GM23248 (cell line): ENCODE measurements at places on chromosomes 2 and 18. TPM values are rescaled to one million over a fixed set of nuclear protein-coding genes. Genes with fewer than 3 reads are reported as not detected.

DNA sequence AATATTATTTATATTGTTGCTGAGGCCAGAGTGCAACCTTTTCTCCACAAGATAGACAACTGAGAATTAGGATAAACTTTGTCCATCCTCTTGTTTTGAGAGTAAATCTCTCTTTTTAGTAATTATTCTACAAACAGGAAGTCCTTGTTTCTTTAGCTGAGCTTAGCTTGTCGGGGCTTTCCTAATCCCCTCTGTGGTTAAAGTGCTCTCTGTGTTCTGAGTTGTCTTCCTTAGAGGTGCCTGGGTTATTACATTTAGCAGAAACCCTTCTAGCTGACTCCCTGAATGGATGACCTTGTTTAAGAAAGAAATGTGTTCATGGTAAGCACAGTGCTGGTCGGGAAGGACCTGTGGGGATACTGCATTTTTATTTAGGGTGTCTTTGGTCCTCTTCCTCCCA, 12.7 kb downstream of the USP39 start:
- no peak for DNase-seq

- DNase-seq: peak; percentile 63
Observed at GRCh38 chr2:17538022-17538843, 2.3 kb upstream of the VSNL1 start.

DNA sequence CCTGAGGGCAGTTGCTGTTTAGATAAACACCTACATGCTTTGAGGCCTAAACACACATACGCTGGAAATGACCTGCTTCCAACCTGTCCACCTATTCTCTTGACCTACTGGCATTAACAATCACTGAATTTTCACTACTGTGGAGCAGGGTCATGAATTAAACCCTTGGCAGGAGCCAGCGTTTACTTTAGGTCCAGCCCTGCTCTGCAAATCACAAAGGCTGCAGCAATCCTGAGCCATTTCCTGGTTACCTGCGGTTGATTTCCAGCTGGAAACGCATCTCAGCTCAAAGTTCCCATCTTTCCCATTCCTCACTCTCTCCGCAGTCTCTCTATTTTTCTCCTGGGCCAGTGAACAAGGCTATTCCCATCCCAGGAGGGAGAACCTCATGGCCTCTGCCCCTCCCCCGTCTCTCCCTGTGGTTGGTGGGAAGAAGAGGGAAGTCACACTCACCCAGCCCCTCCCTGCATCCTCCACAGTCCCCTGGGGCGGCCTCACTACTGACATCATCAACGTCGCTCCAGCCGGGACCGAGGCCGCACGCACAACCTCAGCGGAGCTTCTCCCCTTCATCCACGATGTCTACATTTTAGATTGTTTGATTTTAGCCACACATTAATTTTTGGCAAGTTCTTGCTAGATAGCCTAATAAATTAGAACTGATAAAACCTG, 84.5 kb upstream of the SNTG2 start:
- DNase-seq: no peak

DNA sequence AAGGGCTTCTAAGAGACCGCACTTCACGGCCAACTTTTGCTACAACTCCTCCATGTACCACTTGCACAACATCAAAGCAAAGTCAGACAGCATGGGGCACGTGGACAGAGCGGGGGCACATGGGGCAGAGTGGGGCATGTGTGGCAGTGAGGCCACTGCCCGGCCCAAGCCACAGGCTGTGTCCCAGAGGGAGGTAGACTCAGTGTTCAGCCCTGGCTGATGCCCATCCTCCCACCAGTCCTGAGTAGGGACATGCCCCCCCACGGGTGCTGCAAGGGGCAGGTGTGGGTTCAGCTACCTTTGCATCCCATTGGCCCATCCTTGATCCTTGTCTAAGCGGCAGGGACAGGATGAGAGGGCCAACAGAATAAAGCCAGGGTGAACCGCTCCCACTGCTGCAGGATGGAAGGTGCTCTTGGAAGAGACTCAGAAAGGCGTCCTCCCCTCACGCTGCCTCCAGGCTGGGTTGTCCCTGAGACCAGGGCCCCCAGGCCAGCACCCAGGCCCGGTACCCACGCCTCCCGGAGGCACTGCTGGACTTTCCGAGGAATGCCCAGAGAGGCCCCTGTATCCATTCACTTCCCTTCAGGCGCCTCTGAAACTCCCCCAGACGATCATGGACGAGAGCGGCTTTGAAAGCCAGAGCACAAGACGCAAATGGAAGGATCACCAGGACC, 218.2 kb downstream of the NDUFA10 start:
- no peak for DNase-seq

- DNase-seq: no peak
Observed at GRCh38 chr2:33240178-33240577, 236.3 kb upstream of the RASGRP3 start.

DNA sequence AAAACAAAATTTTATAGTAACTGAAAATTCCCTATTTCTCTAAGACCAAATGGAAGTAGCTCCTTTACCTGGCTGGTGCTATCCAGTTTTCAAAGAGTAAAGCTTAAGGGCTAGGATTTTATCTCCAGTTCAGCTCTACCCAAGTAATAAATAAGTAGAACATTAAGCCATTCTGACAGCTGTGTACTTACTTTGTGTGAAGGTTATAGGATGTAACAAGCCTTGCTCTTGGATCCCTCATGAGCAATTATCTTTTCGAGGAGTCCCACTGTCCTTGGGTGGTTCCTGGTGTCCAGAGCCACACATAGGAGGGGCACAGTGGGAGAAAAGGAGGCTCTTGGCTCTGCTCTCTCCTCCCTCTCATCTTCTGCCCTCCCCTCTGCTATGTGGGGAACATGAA, 45.5 kb downstream of the KIF5C start:
- no peak for DNase-seq

DNA sequence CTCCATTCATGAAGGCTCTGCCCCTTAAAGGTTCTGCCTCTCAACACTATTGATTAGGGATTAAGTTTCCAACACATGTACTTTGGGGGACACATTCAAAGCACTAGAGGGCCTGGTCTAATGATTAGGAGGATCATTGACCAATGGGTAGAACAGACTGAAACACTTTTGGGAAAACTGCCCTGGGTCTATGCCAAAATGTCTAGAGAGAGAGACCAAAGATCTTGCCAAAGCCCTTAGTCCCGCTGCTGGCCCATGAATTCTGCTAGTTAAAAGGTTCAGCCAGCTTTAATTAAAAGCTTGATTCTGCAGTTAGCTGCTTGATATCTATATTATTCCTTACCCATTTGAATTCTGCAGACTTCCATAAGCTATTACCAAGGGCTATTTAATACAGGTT, 613.2 kb downstream of the SLC4A3 start:
- no peak for DNase-seq

- no peak for DNase-seq
Observed at GRCh38 chr2:74096052-74096451, 51.7 kb downstream of the BOLA3 start.

- DNase-seq: peak; percentile 85
Observed at GRCh38 chr18:60044290-60045006, 144.7 kb downstream of the PMAIP1 start.

DNA sequence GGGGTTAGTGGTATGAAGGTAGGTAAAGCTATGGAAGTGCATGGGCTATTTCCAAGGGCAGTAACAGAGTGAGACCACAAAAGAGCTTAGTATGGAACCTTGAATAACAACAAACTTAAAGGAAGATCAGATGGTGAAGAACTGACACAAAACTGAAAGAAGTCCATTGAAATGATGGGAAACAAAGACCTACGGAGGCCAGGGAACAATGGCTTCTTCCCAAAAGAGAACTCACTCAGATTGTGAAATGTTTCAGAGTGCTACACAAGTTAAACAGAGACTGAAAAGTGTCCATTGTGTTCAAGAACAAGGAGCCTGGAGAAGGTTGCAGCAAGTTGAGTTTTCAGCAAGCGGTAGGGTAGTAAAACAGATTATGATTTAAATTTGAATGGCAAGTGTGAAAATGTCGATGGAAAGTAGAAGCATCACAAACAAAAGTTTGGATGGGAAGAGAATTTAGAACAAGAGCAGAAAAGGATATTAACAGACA, 700.0 kb upstream of the NXPH2 start:
- DNase-seq: no peak

GRCh38 chr18:3256693-3257626, 5.0 kb upstream of the MYL12B start:
- peak; percentile 57 for DNase-seq

DNA sequence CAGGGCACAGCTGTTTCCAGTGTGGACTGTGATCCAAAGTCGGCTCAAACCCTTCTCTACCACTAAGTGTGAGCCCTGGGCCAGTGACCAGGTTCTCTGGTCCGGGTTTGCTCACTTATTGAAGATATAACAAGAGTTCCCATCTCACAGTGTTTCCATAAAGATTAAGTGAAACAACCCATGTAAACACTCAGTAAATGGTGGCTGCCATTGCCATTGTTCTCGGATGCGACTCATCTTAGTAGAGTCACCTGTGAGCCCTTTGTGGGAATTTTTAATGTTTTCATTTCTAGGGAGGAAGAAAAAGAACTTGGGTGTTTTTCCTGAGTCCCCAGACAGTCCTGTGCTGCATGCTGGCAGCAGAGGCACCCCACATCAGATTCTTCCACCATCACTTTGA, 53.4 kb downstream of the TPGS2 start:
- no peak for DNase-seq

DNA sequence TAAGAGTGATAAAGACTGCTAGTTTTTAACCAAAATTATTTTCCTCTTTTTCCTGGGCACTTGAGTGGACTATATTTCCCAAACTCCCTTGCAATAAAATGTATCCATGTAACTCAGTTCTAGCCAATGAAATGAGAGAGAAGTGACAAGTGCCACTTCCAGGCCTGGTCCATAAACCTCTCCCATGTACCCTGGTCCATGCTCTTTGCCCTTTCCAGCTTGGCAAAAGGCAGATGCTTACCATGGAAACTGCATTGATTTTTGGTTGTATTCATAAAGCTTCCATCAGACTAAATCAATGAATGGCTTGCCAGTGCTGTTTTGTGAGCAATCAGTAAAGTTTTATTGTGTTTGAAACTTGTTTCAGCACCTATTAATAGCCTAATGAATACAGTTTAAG, 229.3 kb downstream of the TNS1 start:
- DNase-seq: no peak

GRCh38 chr2:62994206-62994605, 56.4 kb upstream of the OTX1 start:
- DNase-seq: no peak

DNA sequence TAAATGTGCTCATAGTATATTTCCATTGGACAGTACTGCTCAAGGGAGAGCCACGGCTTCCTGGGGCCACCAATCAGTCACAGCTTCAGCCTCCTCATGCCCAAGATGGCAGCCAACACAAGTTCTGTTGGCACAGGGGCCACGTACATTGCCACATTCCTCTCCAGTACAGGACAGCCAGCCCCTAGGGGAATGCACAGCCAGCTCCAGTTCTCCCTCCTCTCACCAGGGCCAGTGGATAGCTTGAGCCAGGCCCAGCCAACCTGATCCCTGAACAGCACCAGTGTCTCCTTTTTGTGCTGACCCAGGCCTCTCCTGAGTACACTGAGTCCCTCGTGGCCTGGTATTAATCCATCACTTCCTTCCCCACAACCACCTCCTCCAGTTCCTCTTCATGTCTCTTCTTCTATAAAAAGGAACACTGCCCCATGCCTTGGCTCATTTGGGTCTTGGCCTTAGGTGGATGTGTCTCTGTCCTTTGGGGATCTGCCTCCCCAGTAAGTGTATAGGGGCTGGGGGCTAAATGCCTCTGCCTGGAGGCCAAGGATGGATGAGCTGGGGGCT, 168.7 kb downstream of the TNS1 start:
- DNase-seq: no peak

GRCh38 chr18:77524909-77525308, 275.3 kb downstream of the GALR1 start:
- no peak for DNase-seq

DNA sequence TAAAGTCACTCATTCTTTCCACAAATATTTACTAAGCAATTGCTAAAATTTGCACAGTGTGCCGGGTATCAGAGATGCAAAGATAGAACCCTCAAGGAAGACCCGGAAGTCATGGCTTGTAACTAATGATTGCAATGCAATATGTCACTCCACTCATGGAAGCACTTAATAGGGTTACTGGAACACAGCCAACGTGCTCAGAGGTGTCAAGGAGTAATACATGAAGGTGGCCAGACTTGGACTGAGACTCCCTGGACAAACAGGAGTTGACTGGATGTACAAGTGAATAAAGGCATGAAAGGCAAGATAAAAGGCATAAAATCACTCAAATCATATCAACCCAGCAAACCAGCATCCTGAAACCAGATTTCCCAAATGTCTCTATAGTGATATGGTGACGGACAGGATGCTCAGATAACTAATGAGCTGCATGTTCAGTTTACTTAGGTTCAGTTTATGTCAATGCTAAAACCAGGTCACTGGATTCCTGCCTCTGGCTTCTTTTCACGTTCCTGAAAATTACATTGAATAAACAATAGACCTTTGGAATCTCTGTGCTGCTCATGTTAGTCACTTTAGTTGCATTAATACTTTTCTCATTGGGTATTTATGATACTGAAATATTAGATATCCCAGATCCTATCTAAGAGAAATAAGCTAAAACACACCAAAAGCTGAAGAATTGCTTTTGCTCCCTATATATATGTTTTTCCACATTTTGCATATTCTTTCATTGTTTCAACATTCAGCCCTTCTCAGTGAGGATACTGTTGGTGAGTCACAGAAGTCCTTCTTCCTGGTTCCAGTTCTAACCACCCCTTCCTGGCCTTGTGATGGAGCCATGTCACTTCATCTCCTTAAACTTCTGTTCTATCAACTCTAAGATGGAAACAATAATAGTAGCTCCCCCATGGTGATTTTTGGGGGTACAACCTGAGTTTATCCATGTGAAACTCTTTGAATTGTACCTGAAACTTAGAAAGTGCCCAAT, 688.9 kb upstream of the ID2 start:
- DNase-seq: peak; percentile 54

Gene SLC14A1
- total RNA-seq: 0.54 and 2.0 TPM in 2 replicates

Gene DSG4
- not detected in 2 replicates for total RNA-seq

Gene RIT2
- total RNA-seq: not detected in 2 replicates

Gene FAP
- 243 and 269 TPM in 2 replicates for total RNA-seq

Gene UGT1A3
- not detected in 2 replicates for total RNA-seq

Gene UGT1A8
- not detected in 2 replicates for total RNA-seq

Gene FEV
- total RNA-seq: not detected in 2 replicates

Gene HJURP
- 10.9 and 13.2 TPM in 2 replicates for total RNA-seq

Gene CCDC68
- total RNA-seq: 0.11 TPM in 1 of 2 replicates, not detected in the other

Gene NEU2
- not detected in 2 replicates for total RNA-seq
